Activated T-helper 1 cell treated with anti-CD3 and anti-CD28 coated beads, Interleukin-2, amount 50 U/mL, for 16 hours (primary cell): ENCODE measurements at places on chromosomes 7 and 10.

DNA sequence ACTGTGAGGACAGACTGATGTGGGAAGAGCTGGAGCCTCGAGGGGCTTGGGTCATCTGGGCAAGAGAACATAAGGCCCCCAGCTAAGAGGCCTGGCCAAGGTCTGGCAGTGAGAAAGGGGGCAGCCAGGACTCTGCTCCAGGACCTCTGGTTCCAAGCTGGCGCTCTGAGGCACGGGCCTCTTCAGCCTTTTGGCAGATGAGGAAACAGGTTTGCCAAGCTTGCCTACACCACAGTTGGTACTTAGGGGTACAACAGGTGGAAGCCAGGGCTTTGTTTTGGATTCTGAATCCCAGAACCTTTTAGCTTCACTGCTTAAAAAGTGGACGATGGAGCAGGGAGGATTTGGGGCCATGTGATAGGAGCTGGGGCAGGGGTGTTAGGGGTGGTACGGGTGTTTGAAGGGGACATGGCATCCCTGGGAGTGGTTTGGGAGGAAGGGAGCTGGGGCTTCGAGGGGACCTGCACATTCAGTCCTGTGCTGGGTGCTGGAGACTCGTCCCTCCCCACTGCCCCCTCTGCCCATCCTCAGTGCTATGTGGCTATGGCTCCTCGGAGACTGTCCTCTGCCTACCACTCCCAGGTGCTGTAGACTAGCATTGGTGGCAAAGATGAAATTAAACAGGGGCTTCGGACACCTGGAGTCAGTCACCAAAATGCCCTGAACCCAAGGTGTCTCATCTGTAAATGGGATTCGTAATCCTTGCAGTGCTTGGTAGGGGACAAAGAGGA lies 30.3 kb downstream of the ZNF775 start:
- DNase-seq: no peak

- DNase-seq: no peak
Measured at GRCh38 chr7:118259115-118259514, 34.6 kb downstream of the ANKRD7 start.

DNA sequence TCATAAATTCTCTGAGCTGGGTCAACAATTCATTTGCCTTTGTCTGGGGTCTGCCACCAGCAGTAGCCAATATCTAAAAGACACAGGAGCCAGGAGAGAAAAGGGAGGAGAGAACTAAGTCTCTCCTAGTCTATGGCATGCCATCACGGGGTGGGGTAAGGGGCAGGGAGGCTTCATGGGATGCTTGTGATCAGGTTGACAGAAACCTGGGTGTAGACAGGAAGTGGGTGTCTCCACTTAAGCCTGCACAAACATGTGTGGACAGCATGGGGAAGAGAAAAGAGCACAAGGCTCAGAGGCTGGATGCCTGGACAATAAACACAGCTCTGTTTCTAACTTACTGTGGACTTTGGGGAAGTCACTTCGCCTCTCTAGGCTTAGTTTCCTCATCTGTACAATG lies 11.5 kb upstream of the C10orf53 start:
- no peak for DNase-seq

DNA sequence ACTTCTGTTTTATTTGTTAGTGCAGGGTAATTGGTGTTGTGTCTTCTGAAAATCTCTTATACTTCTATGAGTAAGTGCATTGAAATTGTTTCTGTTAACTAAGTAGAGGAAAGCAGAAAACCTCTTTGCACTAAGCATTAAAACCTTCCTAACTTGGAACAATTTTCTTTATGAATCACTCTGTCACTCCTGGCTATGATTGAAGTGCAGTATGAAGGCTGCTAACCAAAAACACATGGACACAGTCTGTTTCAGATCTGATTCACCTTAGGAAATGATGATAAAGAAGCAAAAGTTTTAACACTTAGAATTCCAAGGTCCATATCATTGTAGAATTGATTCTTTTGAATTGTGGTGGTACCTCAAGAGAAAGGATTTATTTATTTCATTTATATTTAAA lies 41.9 kb downstream of the MET start:
- DNase-seq: no peak

- no peak for DNase-seq
Measured at GRCh38 chr7:42852531-42852930, 59.3 kb downstream of the C7orf25 start.

DNA sequence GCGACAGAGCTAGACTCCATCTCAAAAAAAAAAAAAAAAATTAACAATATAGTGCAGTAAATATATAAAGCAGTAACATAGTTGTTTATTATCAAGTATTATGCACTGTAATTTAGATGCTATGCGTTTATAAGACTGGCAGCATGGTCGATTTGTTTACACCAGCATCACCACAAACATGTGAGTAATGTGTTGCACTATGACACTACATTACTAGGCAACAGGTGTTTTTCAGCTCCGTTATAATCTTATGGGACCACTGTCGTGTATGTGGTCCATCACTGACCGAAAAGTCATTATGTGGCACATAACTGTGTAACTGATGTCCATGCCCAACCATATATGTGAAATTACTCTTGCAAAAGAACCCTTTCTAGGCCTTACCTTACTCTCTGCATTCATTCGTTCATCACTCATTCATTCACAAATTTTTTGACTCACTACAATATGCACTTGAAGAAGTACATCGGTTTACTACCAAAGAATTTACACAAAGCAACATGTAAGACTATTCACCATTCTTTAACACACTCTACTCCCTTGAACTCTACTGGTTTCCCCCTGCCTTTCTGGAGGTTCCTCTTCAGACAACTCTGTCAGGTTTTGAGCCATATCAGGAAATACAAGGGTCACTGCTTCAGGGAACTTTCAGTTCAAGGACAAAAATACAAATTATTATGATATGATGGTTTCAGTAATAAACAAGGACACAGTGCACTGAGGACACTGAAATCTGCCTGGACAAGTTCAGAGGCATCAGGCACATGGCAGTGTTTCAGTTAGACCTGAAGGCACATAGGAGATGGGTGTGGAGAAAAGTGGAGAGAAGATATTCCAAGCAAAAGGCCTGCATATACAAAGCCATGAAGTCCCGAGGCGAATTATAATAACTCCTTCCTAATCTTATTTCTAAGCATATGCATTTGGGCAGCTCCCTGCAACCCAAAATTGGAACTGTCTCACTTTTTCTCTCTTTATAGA lies 17.4 kb downstream of the ITGB1 start:
- no peak for DNase-seq

GRCh38 chr10:81179324-81179723 lies 641.6 kb downstream of the SH2D4B start:
- no peak for DNase-seq

- DNase-seq: no peak
Measured at GRCh38 chr10:60291344-60291930, 98.2 kb downstream of the ANK3 start.

- no peak for DNase-seq
Measured at GRCh38 chr7:27053153-27053552, 42.6 kb downstream of the HOXA1 start.

- DNase-seq: no peak
Measured at GRCh38 chr10:103512591-103513379, 19.3 kb downstream of the NEURL1 start.

- DNase-seq: no peak
Measured at GRCh38 chr10:33746836-33747268, 412.4 kb upstream of the NRP1 start.

GRCh38 chr7:121197455-121197854 lies 131.3 kb upstream of the WNT16 start:
- no peak for DNase-seq

- DNase-seq: no peak
Measured at GRCh38 chr10:102300278-102300843, 55.0 kb downstream of the GBF1 start.

- DNase-seq: no peak
Measured at GRCh38 chr10:45410807-45411606, 37.0 kb downstream of the ALOX5 start.

GRCh38 chr7:134419085-134419484 lies 39.8 kb downstream of the AKR1B1 start:
- DNase-seq: no peak

DNA sequence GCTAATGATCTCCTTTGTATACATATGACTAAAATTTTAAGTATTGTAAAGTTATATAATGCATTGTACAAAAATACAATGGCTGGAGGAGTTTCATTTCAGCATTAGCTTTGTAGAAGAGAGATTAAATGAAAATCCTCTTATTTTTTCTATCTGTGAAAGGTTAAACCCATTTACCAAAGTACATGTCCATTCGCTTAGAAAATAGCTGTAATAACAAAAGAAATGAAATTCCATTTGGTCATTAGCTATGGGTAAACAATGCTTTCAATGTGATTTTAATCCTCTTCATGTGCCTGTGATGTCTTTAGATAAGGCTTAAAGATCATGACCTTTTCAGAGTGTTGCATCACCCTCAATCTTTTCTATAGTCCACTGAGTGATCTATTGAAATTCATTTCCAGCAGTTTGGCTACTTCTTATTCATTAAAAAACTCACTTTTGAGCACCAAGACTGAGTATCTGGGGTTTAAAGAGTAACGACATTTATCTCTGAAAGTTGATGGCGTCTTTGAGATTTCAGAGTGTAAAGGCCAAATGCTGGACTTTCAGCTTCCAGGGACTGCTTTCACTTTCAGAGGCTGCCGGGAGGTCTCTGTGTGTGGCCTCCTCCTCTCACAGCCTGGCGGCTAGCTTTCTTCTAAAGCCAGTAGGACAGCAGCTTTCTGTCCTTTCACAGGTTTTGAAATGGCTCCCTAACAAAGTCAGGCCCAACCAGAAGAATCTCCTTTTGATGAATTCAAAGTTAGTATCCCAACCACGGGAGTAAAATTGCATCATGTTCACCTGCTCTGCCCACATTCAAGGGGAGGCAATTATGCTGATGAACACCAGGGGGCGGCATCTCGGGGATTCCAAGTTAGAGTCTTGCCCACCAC lies 701.4 kb upstream of the COBL start:
- no peak for DNase-seq

DNA sequence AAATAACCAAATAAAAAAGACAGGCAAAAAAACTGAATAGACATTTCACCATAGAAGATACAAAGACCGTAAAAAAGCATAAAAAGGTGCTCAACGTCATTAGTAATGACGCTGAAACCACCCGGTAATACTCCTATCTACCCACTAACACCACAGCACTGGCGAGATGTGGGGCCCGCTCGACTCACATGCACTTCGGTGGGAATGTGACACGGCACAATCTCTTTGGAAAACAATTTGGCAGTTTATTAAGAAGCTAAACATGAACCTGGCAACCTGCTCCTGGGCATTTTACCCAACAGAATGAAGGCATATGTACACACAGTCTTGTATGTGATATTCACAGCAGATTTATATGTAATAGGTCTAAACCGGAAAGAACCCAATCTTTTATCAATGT lies 42.8 kb upstream of the NCAPG2 start:
- DNase-seq: no peak

- no peak for DNase-seq
Measured at GRCh38 chr7:73907554-73908122, 46.7 kb downstream of the TMEM270 start.

DNA sequence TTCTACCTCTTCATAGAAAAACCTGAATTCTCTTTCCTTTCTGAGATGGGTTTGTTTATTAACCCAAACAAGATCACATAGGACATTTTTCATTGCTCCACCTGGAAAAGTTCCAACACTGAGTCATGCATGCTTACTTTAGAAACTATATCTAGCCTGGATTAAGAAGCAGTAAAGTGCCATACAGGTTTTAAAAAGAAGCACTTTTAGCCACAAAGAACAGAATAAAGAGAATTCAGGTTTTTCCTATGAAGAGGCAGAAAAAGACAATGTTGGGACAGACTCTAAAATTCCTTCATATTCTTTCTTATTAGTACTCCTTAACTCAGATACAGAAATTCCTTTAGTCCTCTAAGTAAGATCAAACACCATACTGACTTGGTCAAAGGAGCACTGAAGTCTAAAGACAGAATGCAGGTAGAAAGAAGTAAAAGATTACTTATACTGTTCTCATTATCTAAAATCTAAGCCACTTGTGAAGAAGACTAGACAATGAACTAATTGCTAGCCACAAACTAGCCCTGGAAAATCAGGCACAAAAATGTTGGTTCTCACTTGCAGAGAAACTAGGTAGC lies 241.3 kb downstream of the ANK3 start:
- no peak for DNase-seq

GRCh38 chr7:29609162-29610037 lies 45.8 kb downstream of the PRR15 start:
- DNase-seq: no peak
